GDM1 (cell line): ENCODE measurements at places on chromosomes 16 and 17.

- no peak for DNase-seq
Observed at GRCh38 chr17:71519285-71519684, 601.5 kb upstream of the SOX9 start.

GRCh38 chr16:64589836-64590235 lies 532.0 kb downstream of the CDH11 start:
- DNase-seq = no peak

DNA sequence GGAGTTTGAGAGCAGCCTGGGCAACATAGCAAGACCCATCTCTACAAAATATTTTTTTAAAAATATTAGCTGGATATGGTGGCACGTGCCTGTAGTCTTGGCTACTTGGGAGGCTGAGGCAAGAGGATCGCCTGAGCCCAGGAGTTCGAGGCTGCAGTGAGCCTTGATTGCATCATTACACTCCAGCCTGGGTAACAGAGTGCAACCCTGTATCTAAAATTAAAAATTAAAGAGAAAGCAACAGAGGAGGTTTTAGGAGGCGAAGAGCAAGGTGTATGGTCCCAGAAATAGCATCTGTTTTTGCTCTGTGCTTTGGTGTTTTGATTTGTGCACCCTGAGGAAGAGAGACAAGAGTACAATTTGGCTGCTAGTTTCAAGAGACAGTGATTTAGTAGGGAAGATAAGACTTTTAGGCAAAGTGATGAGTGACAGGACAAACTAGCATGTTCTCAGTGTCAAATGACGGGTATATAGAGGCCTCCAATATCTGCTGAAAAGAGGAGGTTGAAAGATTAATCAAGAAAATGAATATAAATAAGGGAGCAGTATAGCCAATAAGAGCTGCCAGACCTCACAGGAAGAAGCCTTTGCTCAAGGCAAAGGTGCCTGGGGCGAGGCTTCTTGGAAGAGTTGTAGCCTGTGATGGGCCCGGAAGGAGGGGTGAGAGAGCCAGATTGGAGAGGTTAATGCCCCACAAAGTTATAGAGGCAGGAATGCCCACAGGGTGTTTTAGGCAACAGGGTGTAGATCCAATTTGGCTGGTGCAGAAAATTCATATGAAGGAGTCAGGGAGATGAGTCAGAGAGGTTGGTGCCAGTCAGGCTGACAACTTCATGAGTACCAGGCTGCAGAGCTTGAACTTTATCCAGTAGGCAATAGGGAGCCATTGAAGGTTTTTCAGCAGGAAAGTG lies 11.4 kb downstream of the HLF start:
- DNase-seq = no peak

- no peak for DNase-seq
Observed at GRCh38 chr16:15757630-15758251, 99.1 kb downstream of the MYH11 start.

DNA sequence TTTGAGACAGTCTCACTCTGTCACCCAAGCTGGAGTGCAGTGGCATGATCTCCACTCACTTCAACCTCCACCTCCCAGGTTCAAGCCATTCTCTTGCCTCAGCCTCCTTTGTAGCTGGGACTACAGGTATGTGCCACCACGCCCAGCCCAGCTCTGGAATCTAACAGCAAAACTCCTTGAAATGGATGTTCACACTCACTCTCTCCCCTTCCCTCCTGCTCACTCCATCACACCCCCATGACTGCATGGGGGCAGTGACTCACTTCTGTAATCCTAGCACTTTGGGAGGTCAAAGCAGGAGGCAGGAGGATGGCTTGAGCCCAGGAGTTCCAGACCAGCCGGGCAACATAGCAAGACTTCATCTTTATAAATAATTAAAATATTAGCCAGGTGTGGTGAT lies 11.1 kb upstream of the TFAP4 start:
- DNase-seq = no peak

- no peak for DNase-seq
Observed at GRCh38 chr17:77282524-77283515, 142.1 kb downstream of the SEC14L1 start.

GRCh38 chr17:4182043-4182442 lies 39.0 kb downstream of the CYB5D2 start:
- no peak for DNase-seq

DNA sequence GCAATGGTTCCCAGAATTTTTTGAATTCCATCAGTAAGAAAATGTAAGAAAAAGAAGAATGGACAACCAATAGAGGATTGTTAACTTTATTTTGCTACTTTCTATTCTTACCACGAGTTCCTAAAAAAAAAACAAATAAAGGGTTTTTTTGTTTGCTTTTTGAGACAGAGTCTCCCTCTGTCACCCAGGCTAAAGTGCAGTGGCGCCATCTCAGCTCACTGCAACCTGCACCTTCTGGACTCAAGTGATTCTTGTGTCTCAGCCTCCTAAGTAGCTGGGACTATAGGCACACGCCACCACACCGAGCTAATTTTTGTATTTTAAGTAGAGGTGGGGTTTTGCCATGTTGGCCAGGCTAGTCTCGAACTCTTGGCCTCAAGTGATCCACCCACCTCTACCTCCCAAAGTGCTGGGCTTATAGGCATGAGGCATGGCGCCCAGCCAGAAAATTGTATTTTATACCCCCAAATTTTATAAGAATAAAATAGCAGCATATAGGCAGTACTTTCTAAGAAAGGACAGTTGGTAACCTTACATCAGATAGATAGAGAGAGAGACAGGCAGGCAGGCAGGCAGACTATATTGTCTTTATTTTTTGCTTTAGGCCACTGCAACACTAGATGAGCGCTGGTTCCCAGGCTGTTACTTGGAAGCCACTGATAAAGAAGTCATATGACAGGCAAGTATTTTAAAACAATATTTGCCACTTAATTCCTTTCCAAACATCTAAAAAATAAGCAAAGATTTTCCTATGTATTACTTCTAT lies 127.5 kb downstream of the VPS53 start:
- no peak for DNase-seq
